Effector memory CD4-positive, alpha-beta T cell (primary cell): ENCODE measurements at places on chromosomes 3 and 15.

DNA sequence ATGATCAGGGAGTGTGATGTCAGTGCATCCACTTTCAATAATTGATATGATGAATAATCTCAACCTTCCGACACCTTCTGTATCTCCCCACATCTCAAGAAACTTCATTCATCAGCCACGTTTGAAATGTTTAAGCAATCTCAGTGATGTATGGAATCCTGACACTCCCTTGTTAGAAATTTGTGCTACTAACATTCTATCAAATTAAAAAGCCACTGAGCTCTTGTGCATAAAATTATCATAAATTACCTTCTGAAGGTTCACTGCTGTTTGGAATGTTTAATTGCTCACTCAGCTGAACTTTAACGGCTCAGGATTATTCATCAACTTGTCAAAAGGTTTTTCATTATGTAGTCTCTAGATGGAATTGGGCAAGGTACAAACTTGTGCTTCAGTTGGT, 108.4 kb upstream of the DPH6 start:
- no peak for DNase-seq

GRCh38 chr3:150235799-150236198, 172.3 kb upstream of the TSC22D2 start:
- no peak for DNase-seq

DNA sequence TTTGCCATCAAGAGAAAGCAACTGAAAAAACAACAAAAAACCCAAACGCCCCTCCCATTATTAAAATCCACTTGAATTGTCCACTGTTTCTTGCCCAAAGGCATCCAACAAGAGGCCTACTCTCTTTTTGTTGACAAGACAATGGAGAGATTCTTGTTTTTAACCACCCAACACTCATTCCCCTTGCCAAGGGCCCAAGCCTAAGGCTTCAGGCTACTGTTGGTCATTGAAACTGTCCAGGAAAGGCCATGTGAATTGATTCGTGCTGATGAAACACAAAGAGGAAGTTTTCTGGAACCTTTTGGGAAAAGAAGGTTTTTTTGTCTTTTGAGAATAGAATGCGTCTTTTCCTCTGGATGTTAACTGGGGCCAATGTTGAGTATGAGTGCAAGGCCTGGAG, 157.4 kb upstream of the PFN2 start:
- no peak for DNase-seq

DNA sequence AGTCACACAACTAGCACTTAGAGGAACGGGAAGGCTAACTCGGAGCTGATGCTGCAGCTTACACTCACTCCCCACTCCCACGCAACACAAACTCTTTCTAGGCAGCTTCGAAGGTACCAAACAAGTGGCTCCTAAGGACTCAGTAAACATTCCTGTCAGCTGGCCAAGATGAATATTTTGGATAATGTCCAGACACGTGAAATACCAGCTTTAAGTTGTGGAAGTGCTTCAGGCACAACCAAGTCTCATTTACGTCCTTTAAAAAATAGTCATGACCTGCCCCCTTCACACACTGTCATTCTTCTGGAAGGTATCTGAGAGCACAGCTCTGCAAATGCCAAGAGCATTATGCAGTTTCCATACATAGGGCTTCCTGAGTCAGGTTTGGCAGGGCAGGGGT, 1005.9 kb upstream of the CFAP20DC start:
- DNase-seq = no peak

DNA sequence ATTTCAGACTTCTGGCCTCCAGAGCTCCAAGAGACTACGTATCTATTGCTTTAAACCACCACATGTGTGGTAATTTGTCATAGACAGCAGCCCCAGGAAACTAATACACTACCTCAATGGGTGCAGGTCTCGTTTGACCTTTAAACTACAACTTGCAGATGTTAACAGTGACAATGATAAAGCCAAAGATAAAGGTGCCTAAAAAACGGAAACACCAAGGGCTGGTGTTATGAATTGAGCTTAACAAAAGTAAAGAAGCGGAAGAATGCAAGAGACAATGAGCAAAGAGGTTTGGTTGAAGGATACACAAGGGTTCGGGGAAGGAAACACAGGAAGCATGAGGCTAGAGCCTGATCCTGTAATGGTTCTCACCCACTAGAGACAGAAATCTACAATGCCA, 50.8 kb downstream of the RFTN1 start:
- DNase-seq = no peak

GRCh38 chr3:95923496-95924210, 890.7 kb upstream of the EPHA6 start:
- DNase-seq = no peak

DNA sequence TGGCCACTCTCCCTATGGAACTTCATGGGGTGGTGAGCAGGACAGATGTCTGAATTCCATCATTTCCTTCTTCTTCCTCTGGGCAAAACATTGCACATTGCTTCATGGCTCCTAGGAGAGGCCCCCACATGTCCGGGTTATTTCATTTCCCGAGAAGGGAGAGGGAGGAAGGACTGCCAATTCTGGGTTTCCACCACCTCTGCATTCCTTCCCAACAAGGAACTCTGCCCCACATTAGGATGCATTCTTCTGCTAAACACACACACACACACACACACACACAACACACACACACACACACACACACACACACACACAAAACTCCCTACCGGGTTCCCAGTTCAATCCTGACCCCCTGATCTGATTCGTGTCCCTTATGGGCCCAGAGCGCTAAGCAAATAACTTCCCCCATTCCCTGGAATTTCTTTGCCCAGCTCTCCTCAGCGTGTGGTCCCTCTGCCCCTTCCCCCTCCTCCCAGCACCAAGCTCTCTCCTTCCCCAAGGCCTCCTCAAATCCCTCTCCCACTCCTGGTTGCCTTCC, 1.9 kb downstream of the RHO start:
- no peak for DNase-seq

GRCh38 chr15:35055416-35056105, 29.5 kb downstream of the NANOGP8 start:
- no peak for DNase-seq

DNA sequence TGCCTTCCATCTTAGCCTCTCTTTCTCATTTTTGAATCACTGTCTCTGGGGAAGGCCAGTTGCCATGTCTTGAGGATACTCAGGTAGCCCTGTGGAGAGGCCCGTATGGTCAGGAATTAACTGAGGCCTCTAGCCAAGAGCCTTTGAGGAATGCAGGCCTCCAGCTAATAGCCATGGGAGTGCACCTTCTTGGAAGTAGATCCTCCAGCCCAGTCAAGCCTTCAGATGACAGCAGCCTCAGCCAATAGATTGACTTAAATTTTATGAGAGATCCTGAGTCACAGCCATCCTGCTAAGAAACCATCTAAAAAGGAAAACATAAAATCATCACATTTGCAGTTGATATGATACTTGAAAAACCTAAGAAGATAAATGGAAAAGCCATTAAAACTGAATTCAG, 112.5 kb upstream of the BNIP2 start:
- no peak for DNase-seq

DNA sequence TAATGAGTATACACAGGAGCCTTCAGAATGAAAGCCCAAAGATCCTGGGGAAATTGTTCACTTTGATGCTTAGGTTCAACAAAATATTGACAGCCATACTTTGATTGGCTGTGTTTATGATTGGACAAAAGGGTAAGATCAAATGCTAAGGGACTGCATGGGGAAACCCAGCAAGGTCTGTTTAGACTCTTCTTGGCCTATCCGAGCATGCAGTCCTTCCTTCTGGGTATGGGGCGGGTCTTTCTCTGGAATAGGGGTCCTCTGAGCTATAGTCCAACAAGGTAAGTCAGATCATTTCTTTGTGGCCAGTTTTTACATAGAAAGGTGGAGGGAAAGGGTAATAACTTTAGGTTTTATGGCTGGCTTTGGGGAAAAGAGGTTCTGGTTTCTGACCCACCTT, 52.9 kb upstream of the ACKR4 start:
- DNase-seq = no peak

- DNase-seq = no peak
Measured at GRCh38 chr3:176739159-176739558, 458.1 kb downstream of the TBL1XR1 start.

DNA sequence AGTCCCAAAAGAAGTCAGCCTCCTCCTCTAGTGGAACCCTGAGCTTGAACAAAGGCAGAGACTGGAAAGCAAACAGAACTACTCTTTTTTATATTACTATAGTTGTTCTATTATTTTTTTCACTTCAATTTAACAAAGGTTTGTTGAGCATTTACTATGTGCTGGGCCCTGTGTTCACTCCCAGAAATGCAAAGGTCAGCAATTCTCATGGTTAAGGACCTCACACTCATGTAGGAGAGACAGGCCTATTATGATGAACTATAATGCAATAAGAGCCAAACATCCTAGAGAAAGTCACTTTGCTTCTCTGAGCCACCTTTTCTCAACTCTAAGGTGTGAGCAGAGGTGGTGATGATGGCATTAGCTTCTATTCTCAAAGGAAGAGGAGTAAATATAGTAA, 82.1 kb upstream of the ARHGEF3 start:
- DNase-seq = no peak

- no peak for DNase-seq
Measured at GRCh38 chr15:89778861-89779260, 2.7 kb downstream of the MESP2 start.

- DNase-seq = no peak
Measured at GRCh38 chr15:66841953-66842681, 140.1 kb downstream of the SMAD6 start.

- no peak for DNase-seq
Measured at GRCh38 chr3:143242101-143242500, 122.5 kb downstream of the CHST2 start.

GRCh38 chr15:95839367-95839782, 491.1 kb upstream of the NR2F2 start:
- no peak for DNase-seq

DNA sequence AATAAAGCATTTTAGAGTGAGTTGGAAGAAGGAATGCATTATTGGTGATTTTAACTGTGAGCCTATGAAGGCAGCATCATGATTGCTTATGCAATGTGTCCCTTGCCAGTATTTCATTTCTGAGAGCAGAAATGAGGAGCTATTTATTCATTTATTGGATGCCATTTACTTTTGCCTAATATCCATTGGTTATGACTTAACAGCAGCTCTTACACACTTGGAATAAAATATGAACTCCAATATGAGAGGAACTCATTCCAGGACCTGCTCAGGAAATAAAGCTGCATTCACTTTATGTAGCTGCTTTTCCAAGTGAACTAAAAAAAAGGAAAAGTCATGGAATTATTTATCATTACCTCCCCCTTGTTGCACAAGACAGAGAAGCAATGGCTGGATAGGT, 280.1 kb downstream of the LRTM1 start:
- DNase-seq = no peak

DNA sequence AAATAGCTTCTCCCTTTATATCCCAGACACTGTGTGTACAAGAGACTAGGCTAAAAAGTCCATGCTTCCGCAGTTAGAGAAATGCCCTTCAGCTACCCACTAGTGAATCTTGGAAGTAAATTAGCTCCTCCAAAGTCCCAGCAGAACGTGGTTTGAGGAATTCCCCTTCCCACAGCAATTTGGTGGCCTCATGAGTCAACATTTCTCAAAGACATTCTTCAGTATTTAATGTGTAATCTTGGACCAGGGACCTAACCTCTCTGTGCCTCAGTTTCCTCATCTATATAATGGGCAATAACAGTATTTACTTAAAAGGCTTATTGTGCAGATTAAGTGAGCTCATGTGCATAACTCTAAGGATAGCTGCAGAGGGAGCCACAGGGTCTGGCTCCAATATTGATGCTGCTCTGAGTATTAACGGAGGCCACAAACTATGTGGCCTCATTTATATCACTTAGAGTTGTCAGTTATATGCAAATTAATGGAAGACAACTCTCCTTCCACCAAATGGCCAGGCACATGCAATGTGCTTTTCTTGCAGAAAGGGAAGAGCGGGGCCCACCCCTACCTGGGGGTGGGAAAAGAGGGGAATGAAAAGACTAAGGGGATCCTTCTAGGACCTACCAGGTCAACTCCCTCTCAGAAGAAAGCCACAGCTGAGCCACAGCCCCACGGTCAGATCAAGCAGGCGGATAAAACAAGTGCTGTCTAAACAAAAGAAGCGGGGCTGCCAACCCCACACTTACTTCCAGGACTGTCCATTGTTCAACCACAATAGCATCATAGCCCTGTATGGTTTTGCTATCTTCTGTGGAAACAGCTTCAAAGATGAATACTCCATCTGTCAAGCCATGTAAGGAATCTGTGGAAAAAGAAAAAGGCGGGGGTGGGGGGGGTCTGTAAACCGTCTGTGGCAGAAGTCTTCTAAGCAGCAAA, 92.4 kb downstream of the OXNAD1 start:
- DNase-seq = no peak

DNA sequence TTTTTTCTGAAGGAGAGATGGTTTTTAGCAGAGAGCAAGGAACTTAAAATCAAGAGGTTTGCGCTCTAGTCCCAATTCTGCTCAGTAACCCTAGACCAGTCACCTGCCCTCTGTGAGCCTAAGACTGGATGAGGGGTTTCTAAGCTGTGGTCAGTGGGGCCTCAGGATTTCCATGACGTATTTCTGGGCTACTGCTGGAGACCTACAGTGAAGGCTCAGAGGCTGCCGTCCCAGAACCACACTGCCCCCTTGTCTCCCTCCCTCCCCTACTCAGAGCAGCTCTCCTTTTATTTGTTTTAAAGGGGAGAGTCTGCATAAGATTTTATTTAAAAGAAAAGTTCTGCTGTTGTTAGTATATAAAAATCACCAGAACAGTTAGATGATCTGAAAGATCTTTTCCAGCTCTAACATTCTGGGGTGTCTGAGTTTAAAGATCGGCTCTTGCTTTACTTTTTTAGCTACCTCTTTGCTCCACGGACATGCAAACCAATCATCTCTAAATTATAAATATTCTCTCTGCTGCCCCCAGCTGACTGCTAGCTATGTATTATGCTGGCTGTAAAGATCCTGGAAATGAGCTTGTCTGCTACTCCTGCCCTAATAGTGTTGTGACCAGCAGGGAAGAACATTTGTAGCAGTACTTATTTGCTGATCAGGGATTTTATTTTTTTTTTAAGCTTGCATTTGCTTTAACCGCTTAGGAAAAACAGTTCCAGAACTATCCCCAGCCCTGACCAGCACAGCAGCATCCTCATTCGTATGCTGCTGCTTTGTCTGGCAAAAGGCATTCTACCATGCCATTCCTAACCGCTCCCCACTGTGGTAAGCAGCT, 28.6 kb upstream of the NDUFB4 start:
- no peak for DNase-seq

DNA sequence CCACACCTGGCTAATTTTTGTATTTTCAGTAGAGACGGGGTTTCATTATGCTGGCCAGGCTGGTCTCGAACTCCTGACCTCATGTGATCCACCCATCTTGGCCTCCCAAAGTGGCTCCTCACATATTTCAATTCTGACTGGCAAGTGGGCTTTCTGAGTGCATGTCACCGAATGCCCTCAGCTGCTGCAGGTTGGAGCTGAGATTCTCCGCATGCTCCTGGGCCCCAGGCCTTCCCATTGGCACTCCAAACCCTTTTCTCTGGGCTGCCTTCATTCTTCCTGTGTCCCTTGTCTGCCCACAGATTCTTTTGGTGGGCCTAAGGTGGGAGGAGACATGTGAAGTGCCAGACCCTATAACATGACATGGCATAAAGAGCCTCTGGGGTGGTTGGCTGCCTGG, 67.3 kb downstream of the SYNM start:
- DNase-seq = no peak
